ENCODE measurements at places on chromosomes 13 and 19. TPM values are rescaled to one million over a fixed set of nuclear protein-coding genes. Genes with fewer than 3 reads are reported as not detected.

HIF3A gene
- total RNA-seq = 23.1 TPM

C5AR2 gene
- total RNA-seq = under 0.01 TPM

CBARP gene
- 2.7 TPM for total RNA-seq

FFAR1 gene
- total RNA-seq = not detected

ZNF93 gene
- 6.0 TPM for total RNA-seq

NLRP9 gene
- not detected for total RNA-seq

Measured in dermis blood vessel endothelial cell (primary cell).